Fibroblast of lung (primary cell): ENCODE measurements at places on chromosomes 13 and 19.

DNA sequence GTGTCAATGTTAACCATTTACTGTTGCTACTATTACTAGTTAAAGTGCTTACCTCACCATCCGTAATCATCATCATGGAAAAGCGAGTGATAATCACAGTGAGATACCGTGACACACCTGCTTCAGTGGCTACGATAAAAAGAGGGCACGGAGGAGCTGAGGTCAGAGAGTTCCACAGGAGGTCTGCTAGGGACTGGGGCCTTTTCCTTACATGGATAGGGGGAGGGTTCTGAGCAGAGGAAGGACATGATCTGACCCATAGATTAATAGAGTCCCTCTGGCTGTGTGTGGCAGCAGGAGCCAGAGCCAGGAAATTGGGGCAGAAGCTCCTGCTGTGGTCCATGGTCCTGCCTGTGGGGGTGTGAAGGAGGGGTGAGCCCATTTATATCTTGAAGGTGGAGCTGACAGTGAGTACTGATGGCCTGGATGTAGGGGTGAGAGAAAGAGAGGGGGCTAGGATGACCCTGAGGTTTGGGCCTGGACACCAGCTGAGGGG, 136.7 kb downstream of the SIPA1L3 start:
- DNase-seq, result no peak

GRCh38 chr19:30873003-30873402, 476.2 kb downstream of the TSHZ3 start:
- no peak for DNase-seq

DNA sequence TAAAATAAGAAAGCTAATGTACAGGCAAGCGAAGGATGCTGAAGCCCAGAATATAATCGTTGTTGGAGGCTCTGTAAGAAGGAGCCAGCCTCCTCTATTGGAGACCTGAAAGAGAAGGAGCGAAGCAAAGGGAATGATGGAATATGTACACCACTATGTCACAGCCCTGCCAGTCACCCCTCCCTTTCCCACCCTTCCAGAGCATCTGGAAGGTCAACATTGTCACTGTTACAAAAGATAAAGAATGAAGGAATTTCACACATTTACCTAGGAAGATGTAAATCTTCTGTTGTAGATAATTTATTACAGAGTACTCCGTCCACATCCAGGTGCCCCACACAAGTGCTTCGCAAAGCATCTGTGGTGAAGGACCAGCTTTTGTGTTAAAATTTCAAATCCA, 39.7 kb upstream of the SACS start:
- no peak for DNase-seq

DNA sequence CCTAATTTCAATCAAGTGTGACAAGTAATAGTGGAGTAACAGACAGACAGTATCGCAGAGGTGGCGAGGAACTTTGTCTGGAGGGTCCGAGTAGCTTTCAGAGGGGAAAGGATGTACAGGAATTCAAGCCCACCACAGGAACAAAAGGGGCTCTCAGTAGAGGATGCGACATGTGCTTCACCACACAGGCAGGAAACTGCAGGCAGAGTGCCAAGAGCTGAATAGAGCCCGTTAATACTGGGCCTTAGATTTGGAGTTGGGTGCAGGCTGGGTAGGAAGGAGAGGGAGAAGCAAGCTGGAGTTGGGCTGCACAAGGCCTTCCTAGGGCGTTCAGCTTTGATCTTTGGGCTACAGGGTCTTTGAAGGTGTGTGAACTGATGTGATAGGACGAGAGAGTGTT, 1.2 kb downstream of the CCDC70 start:
- DNase-seq, result no peak
